Osteoblast (primary cell): ENCODE measurements at places on chromosomes 2 and 18.
A peak's percentile ranks its signal among the peaks of the same experiment; 100 is the strongest.

GRCh38 chr18:38886235-38886634 lies 1320.6 kb upstream of the CELF4 start:
- DNase-seq, result no peak

GRCh38 chr2:128380061-128380889 lies 61.6 kb upstream of the HS6ST1 start:
- DNase-seq, result peak; percentile 90

DNA sequence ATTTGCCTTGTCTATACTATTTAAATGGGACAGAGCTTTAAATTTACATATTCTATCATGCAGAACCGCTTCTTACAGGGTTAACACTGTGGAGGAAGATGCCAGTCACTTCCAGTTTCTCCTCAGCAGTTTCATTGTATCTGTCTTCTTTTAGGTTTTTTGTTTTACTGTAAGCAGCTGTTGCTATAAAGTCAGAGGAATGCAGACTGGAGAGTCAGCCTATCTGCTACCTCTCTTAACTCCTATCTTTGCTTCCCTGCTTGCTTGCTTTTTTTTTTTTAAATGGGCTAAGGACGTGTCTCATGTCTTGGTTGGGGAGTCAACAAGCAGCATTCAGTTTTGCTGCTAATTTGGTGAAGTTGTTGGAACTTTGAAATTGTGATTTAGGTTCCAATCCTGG lies 8.9 kb downstream of the EPC2 start:
- DNase-seq, result no peak

DNA sequence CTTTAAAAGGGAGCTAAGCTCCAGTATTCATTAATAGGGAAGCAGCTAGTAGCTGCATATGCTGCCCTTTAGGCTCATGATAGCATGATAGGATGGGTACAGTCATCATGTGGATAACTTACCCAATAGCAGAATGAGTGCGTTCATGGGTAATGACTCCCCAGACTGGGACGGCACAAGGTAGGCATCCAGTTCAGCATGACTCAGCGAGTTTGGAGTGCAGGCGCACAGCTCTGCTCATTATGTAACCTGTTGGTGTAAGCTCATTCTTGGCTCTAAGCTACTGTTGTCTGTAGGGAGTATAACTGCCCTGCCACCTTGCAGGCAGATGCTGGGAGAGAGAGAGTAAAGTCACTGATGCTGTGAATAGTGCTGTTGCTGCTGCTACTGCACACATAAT lies 209.2 kb upstream of the SYT4 start:
- DNase-seq, result no peak

GRCh38 chr2:192155511-192156118 lies 39.1 kb downstream of the TMEFF2 start:
- DNase-seq, result no peak

GRCh38 chr2:238704471-238705225 lies 143.2 kb upstream of the TWIST2 start:
- DNase-seq, result no peak

GRCh38 chr2:24365051-24365450 lies 4.7 kb upstream of the ITSN2 start:
- no peak for DNase-seq

DNA sequence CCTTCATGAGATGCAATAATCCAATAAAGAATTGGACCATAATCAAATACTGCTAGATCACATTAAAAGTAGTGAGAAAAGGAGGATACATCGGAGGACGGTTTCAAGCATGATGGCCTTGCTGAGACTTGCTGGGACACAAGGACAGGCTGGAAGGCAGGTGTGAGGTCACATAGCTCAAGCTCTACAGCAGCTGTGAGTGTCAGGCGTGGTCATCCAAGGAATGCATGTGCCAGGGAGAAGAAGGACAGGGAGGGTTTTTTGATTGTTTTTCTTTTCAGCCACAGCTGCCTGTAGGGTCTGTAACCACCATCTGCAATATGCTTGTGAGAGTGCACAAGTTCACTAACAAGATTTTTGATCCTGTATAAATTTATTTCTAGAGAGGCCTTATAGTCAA lies 57.6 kb downstream of the BMP10 start:
- DNase-seq, result no peak

DNA sequence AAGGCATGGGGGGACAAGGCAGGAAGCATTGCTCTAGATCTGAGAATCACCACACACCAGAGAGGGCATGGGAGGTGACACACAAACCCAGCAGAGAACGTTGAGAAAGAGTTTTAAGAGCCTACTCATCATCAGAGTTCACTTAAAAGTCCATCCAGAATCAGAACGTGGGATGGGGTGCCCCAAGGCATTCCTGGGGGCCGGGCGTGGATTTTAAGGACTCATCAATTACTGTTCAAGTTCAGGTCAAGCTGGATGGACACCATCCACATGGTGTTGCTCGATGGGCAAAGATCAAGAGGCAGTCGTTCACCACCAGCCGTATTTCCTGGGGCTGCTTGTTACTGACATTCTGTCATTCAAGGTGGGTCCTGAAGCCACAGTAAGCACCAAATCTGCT lies 34.9 kb downstream of the BCL11A start:
- DNase-seq, result no peak

GRCh38 chr2:45889620-45890370 lies 238.3 kb downstream of the PRKCE start:
- no peak for DNase-seq

DNA sequence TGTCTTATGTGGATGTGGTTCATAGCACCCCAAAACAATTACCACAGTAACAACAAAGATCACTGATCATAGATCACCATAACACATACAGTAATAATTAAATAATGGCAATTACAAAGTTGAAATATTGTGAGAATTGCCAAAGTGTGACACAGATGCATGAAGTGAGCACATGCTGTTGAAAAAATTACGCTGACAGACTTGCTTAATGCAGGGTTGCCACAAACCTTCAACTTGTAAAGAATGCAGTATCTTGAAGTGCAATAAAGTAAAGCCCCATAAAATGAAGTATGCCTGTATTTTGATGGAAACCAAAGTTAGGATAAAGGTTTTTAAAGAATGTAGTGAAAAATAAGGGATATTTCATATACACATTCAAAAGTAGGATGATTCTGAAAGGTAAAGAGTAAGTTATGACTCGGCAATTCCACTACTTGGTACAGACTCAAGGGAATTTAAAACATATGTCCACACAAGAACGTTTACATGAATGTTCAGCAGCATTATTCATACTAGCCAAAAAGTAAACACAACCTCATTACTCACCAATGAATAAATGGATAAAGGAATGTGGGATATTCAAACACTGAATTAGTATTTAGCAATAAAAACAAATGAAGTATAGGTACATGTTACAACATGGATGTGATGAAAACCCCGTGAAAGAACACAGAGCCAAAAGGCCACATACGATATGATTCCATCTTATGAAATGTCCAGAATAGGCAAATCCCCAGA lies 61.6 kb downstream of the SCN9A start:
- peak; percentile 35 for DNase-seq

DNA sequence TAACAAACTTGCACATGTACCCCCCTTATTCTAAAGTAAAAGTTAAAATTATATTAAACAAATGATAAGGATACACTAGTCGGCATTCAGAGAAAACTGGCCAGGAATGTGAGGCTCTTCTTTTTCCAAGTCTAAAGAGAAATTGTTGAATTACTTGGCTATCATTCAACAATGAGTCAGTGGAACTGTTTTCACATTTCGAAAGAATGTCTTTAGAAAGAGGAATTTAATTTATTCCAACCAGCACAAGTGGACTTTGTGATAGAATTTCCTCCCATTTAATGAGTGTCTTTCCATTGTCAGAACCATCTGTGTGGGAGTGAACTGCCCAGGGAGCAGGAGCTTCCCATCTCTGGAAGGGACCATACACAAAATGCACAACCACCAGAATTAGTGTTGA lies 792.2 kb downstream of the EPHA4 start:
- no peak for DNase-seq

- no peak for DNase-seq
These were observed 80.7 kb downstream of the EML4 start for GRCh38 chr2:42249887-42250286.

- DNase-seq, result no peak
These were observed 140.4 kb downstream of the RBMS1 start for GRCh38 chr2:160353166-160353565.

- DNase-seq, result no peak
These were observed 520.1 kb upstream of the PKDCC start for GRCh38 chr2:41527525-41528323.

- DNase-seq, result no peak
These were observed 179.5 kb upstream of the TWIST2 start for GRCh38 chr2:238668426-238668825.

GRCh38 chr2:203909974-203910373 lies 26.6 kb upstream of the ICOS start:
- peak; percentile 73 for DNase-seq

DNA sequence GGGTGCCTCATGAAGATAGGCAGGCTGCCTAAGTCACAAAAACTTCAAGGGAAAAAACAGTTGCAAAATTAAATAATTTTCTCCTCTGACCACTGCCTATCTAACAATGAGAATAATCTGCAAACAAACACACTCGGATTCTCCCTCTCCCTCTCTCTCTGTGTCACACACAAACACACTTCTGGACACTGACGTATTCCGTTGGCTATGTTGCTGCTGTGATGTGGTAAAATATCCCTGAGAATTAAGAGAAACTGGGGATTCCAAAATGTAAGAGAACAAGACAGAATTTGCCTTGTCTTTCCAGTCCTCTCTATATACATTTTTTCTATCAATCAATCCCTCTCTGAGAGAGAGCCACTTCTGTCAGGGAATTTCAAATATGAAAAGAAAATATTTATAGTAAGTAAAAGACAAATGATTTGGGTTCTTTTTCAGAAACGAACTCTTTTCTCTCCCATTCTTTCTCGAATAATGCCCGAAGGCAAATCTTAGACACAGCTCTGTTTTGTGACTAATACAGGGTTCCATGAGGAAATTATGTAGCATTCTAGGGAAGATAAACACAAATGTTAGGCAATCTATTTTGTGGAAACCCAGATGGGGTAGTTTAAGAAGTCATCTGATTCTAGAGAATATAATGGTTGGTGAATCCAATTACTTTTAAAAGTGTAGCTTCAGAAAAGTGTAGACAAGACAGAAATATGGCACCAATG lies 310.3 kb upstream of the CYP26B1 start:
- DNase-seq, result no peak

- DNase-seq, result no peak
These were observed 48.8 kb downstream of the SPP2 start for GRCh38 chr2:234099266-234099665.

GRCh38 chr2:239255218-239255617 lies 145.6 kb downstream of the HDAC4 start:
- DNase-seq, result no peak

DNA sequence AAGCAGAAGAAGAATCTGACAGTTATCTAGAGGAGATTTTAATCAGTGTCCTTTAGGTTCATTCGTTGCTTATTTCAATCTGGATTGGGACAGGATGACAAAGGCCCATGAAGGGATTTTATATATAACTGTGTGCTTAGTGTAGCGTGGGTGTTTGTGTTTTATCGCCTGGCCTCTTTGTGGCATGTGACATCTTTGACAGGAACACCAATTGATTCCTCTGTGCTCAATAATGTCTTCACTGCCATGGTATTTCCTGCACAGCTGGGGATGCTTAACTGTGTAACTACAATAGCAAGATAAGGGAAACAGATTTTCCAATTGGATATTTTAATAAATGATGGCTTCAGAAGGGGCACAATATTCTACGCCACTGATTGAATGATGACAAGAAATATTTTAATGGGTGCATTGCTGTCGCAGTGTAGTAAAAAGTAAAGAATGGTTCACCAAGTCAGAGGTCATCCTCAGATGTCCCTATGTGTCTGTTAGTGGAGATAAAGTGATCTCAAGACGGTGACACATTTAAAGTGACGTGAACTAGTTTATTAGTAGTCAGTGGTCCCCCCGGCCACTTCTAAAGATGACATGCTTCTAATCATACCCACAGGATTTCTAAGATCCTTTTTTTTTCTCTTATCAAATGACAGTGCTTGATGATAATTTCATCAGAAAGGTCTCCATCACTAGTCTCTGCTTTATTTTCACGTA lies 160.4 kb downstream of the AGAP1 start:
- DNase-seq, result no peak

GRCh38 chr18:11500153-11501122 lies 109.0 kb upstream of the SLC35G4 start:
- peak; percentile 85 for DNase-seq

GRCh38 chr18:58756148-58756547 lies 84.9 kb downstream of the MALT1 start:
- DNase-seq, result no peak

DNA sequence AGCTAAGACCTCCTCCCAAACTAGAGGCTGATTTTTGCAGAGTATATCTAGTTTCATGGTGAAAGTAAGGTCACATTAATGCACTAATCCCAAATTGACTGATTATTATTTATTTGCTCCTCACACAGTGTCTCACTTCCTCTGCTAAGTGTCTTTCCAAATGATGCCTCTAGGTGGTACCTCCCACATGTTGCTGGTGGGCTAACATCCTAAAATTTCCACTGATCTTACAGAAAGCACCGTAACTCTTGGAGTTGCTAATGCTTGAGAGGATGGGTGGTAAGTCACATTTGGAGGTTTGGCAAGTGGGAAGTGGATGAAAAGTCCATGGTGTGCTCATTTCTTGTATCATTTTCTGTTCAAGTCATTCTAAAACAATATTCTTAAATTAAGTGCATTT lies 428.7 kb upstream of the GYPC start:
- no peak for DNase-seq

- no peak for DNase-seq
These were observed 667.2 kb downstream of the ZEB2 start for GRCh38 chr2:143852759-143853158.

GRCh38 chr2:232852676-232853075 lies 17.4 kb upstream of the SNORC start:
- peak; percentile 56 for DNase-seq

- DNase-seq, result peak; percentile 65
These were observed 39.1 kb downstream of the FBXO11 start for GRCh38 chr2:47867205-47867604.

DNA sequence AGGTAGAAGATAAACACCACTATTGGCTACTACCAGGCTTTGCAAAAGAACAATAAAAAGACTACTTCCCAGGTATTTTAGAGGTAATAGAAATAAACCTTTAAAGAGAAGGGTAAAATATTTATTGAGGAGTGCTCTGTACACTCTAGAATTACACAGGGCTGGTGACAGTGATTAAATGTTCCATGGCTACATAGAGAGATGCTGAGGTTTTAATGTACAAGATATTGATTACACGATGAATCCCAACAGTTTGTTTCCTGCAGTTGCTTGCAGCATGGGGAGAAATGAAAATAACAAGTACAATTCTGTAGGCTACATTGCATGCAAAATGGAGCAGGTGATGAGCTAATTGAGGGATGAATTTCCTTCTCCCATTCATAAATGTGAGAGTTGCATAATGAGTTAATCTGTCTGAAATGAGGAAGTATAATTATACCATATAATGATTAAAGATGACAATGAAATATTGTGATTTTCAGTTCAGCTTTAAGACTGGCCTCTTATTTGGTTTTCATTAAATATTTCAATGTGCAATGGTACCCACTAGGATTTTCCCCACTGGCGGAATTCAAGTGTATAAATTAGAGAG lies 266.1 kb downstream of the SOCS6 start:
- DNase-seq, result no peak

GRCh38 chr18:48813321-48813720 lies 137.4 kb downstream of the SMAD7 start:
- no peak for DNase-seq
